ENCODE measurements at places on chromosomes 11 and 22.
A peak's percentile ranks its signal among the peaks of the same experiment; 100 is the strongest.

DNA sequence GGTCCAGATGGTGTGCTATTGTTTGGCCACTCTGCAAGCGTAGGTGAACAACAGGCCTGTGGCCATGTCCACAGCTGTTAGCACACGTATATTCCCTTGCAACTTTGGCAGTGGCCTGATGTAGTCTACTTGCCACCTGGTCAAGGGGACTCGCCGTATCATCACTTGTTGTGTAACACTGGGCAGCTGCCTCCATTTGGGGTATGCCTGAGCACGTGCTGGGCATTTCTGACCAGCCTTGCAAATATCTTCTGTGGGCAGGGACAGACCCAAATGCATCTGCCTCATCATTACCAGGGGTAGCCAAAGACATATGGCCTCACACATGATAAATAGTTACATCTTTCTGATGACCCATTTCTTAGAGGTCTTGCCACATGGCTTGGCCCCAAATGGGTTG lies 434.2 kb downstream of the DYNC2H1 start:
- no peak for DNase-seq

- DNase-seq = no peak
Observed at GRCh38 chr11:94820480-94820879, 52.3 kb downstream of the AMOTL1 start.

- no peak for DNase-seq
Observed at GRCh38 chr11:96102664-96103078, 178.8 kb upstream of the MTMR2 start.

DNA sequence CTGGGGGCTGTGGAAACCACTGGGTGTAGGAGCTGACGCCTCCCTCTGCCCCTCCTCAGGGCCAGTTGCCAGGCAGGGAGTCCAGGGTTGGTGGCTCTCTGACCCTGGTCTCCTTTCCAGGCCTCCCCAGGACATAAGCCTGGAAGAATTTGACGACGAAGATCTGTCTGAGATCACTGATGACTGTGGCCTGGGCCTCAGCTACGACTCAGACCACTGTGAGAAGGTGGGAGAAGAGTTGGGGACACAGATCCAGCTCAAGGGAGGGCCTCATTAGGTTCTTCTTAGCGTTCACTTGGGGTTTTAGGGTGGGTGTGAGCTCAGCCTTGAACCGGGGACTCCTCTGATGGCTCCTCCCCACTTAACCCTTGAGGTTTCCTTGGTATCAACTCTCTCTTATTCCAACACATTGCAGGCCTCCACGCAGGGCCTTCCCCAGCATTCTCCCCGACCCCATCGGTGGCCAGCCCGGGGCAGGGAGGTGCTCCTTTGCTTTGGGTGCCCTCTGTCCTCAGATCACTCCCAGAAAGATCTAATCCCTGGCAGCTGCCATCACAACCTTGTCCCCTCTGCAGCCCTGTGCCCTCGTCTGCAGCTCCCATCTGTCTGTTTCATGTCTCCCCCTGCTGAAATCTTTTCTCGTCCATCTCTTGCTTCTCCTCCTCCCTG lies 1.2 kb downstream of the MAPK8IP2 start:
- DNase-seq = no peak

DNA sequence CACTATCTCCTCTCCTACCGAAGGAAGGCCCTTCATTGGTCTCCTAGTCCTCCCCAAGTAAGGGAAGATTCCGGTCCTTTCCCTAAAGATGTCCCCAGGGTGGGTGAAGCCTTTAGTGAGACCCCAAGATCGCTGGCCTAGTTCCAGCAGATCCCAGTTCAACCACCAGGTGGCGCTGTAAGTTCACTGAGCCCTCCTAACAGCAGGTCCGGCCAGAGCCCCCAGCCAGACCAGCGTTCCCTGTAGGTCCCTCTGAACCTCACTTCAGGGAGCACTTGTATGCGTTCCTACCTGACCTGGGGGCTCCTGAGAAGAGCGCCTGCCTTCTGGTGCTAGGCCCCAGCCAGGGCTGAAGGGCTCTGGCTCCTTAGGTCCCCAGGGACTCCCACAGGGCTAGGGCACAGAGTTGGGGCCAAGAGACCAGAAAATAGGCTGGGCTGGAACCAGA lies 38.1 kb downstream of the LMO1 start:
- DNase-seq = peak; percentile 88

DNA sequence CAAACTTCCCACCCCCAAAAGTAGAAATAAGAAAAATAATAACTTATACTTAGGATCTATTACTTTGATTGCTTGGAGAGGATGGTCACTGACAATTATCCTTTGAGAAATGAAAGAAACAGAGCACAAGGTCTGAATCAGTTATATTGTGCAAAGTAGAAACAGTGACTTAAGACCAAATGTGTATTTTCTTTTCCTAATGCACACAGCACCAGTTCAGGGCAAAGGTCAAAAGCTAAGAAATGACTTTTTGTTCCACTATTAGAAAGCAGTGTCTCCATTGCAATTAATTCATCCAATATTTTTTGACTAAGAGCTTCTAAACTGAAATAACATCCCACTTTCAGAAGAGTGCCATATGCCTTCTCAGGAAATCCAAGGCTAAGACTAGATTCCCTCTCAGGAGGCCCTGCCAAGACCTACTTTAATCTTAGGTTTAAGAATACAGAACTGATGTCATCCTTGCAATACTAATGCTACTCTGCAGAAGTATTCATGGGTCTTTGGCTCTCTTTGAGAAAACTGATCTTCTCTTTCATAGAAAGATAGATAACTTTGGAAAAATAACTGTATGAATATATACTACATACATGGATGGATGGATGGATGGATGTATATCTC lies 147.0 kb downstream of the APOL5 start:
- DNase-seq = no peak

GRCh38 chr22:41380993-41381328 lies 781 bp upstream of the TEF start:
- no peak for DNase-seq

- DNase-seq = no peak
Observed at GRCh38 chr11:10317776-10318526, 13.1 kb downstream of the ADM start.

- no peak for DNase-seq
Observed at GRCh38 chr22:47166446-47167016, 404.1 kb downstream of the TBC1D22A start.

DNA sequence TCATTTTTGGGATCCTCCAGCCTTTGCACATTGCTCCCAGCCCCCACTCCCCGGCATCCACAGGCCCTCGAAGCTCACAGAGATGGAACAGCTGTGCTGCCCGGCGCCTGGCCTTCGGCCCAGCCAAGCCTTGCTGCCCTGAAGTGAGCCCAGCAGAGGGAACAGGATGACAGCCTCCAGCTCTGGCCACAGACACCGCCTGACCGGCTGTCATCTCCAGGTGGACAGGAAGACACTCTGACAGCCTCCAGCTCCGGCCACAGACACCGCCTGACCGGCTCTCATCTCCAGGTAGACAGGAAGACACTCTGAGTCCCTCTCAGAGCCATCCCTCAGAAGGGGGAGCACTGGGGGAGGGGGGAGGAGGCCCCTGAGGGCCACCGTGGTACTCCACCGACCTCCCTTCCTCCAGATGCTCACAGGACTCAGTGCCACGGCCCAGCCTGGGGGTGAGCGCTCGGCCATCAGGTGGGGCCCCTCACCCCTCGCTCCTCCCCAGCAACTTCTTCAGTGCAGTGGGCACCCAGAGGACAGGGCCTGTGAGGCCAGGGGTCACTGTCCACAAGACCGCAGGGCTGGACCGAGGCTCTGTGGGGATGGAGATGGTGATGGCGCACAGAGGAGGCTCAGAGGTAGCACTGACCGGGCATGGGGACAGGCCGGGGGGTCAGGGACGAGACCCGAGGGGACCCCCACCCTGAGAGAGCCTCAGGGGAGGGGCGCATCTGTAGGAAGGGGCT lies 58.6 kb downstream of the BRD1 start:
- no peak for DNase-seq

GRCh38 chr11:28107191-28107749 lies 686 bp downstream of the KIF18A start:
- DNase-seq = peak; percentile 6

DNA sequence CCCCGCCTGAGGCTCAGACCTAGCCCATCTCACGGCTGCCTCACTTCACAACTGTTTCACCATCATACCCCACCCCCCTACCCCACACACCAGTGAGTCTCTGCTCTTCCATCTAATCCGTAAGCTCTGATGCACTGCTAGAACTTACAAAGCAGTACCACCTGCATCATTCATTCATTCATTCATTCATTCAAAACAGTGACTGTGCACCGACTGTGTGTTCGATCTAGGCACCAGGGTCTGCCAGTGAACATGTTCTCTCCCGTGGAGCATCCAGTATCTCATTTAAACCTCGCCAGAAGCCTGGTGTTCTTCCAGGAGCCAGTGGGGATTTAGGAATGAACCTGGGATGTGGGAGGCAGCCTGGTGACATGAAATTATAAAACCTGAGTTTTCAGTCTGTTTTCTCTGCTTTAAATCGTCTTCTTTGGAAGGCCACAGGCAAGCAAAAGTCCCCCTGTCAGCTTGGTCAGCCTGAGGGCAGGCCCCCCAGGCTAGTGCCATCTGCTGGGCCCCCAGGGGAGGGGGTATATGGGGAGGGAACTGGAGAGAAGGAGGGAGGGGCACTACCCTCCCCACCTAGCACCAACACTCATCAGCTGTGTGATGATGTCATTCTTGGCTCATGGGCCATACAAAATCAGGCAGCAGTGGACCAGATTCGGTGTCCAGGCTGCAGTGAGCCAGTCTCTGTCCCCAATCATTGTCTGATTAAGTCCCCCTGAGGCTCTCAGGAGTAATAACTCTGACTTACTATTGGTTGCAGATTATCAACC lies 18.4 kb downstream of the TMPRSS6 start:
- DNase-seq = no peak

DNA sequence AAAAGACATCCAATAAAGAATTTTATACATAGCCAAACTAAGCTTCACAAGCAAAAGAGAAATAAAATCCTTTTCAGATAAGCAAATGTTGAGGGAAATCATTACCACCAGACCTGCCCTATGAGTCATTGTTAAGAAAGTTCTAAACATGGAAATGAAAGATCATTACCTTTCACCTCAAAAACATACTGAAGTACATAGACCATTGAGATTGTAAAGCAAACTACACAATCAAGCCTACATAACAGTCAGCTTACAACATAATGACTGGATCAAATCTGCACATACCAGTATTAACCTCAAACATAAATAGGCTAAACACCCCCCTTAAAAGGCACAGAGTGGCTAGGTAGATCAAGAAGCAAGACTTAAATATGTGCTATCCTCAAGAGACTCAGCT lies 501.0 kb upstream of the LUZP2 start:
- no peak for DNase-seq

GRCh38 chr11:126214441-126214840 lies 2.9 kb downstream of the FAM118B start:
- no peak for DNase-seq
